ENCODE measurements at places on chromosomes 4 and X.

GRCh38 chrX:78029663-78030062 is 60.2 kb upstream of the PGAM4 start:
- DNase-seq: peak; percentile 47

DNA sequence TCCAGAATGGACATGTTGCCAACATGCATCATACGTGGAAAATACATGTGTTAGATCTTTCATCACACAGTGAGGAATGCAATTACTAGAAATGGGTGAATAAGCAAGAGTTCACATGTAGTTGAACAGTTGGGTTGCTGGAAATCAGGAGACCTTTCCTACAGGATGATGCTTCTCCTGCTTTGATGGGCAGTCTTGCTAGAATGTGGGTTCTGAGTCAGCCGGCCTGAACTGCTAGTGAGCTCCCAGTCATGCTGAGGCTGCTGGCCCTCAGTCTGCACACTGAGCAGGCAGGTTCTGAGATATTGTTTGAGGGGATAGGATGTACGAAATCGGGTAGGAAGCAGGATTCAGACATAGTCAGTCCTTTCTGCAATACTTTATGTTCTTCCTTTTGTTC is 20.2 kb downstream of the MSL3 start:
- DNase-seq: no peak

GRCh38 chr4:2847302-2847871 is 3.7 kb downstream of the ADD1 start:
- DNase-seq: no peak

- DNase-seq: no peak
Observed at GRCh38 chr4:47891928-47892327, 22.5 kb downstream of the NFXL1 start.

GRCh38 chrX:153777261-153778090 is 3.4 kb upstream of the SRPK3 start:
- DNase-seq: no peak

DNA sequence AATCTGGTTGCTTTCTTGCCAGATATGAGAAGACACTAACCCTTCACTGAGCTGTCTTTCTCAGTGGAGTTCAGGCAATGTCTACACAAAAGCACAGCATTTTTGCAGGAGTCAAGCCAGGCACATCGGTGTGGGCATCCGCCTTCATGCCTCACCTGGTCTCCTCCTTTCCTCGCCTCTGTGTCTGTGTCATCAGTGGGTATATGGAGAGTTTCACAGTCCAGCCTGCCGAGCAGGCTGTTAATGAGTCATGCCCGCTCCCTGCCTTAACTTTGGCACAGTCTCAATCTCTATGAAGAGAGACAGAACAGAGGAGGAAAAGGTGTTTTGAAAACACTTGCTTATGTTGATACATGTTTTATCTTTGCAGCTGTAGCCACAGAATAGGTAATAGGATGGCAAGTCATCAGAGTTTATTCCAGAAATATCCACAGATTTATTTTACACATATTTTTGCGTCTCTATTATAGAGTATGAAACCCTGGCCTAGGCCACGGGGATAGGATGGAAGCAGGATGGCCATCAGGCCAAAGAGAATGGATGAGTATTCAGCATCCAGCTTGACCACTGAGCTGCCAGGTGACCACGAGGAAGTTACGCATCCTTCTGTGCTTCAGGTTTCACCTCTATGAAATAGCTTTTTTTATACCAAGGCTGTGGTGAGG is 32.8 kb upstream of the MAML3 start:
- no peak for DNase-seq
